ENCODE measurements at places on chromosomes 16 and 17.

- H3K36me3 ChIP-seq: peaks cover 5% of the 10 kb centered on the region
- no peaks in the 10 kb centered on the region for H3K27me3 ChIP-seq
- peak; percentile 94 for DNase-seq
- H3K27ac ChIP-seq: peak overlapping the region; percentile 88
Observed at GRCh38 chr17:50661795-50662391, 27.2 kb downstream of the ABCC3 start.

DNA sequence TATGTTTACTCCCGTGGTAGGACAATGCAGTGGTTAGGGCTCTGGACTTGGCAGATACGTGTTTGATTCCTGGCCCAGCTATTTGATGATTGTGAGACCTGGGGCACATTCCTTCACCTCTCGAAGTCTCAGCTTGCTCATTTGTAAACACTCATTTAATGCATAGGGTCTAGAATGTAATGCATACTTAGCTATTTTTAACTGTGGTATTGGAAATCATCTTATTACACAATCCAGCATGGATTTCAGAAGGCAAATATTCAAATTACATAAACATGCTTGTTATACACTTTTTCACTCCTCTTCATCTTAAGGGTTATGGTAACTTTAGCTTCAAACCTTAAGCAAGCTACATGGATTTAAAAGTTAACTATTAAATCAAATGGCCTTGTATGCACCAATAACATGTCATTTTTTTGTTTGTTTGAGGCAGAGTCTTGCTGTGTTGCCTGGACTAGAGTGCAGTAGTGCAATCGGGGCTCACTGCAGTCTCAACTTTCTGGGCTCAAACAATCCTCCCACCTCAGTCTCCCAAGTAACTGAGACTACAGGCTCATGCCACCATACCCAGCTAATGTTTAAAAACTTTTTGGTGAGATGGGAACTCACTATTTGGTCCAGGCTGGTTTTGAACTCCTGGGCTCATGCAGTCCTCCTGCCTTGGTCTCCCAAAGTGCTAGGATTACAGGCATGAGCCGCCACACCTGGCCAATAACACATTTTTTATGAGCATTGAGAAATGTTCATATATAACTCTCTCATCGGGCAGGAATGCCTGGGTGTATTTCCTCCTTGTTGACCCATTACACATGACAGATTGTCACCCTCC, 52.5 kb downstream of the VAT1L start:
- peaks cover 5% of the 10 kb centered on the region for H3K4me1 ChIP-seq
- no peak overlapping the region for H3K27ac ChIP-seq
- no peaks in the 10 kb centered on the region for H3K27me3 ChIP-seq
- no peak for DNase-seq

GRCh38 chr16:71479420-71479819, 9.7 kb downstream of the ZNF19 start:
- no peak overlapping the region for H3K27ac ChIP-seq
- no peak for DNase-seq
- peaks cover 29% of the 10 kb centered on the region for H3K36me3 ChIP-seq

DNA sequence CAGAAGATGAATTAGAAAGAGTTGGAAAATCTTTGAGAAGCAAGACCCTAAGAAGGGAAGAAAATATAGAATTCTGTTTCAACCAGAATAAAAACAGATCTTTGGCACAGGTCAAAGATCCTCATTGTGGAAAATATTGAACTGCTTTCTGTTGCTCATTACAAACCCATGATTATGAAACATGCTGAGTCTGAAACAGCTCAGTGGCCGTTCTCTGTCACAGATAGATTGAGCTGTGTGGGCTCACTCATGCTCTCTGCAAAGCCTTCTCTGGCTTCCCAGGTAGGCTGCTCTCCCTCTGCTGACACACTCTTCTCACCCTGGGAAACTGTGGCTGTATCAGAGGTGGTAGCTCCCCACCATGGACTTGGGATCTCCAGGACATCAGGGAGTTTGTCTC, 3.4 kb upstream of the KRT38 start:
- H3K4me1 ChIP-seq: no peaks in the 10 kb centered on the region
- H3K36me3 ChIP-seq: no peaks in the 10 kb centered on the region
- H3K27me3 ChIP-seq: no peaks in the 10 kb centered on the region
- H3K4me3 ChIP-seq: no peak overlapping the region
- no peak for DNase-seq

DNA sequence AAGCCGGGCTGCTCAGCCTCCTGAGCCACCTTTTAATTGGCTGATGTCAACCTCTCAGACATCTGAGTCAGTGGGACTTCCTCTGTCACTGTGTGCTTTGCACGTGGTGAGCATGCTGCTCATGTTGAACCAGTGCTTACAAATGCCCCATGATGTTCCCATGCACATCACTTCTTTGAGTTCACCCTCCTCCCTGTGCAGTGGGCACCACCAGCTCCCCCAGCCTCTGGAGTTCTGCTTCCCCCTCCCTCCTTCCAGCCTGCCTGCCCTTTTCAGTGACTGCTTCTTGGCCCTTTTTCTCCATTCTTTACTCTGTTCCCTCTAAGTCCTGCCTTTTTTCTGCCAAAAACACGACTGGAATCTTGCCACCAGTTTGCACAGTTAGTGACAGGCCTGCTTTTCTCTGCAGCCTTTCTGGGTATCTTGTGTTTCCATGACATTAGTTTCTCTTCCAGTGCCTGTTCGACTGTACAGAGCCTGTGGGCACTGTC, 41.6 kb downstream of the USP10 start:
- peak overlapping the region; percentile 98 for H3K27ac ChIP-seq
- H3K4me1 ChIP-seq: peaks cover 42% of the 10 kb centered on the region
- DNase-seq: no peak
- H3K27me3 ChIP-seq: no peaks in the 10 kb centered on the region
- H3K36me3 ChIP-seq: peaks cover 59% of the 10 kb centered on the region

DNA sequence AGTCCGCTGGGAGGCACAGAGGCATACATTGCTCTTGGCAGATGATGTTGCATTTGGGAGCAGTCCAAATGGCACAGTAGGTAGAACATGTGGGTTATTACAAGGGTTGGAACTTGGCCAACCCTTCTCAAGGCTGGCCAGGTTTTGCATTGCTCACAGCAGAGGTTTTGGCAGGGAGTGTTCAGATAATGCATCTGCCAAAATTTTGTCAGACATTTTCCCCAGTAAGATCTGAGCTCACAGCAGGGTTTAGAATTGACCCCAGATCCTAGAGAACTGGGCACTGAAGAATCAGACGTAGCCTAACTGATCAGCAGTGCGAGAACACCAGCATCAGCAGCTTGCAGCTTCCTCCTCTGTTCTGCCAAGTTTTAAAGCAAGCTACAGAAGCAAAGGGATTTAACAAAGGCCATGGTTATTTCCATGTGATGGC, 468.8 kb upstream of the KIF2B start:
- no peak overlapping the region for H3K4me3 ChIP-seq
- no peaks in the 10 kb centered on the region for H3K36me3 ChIP-seq
- DNase-seq: no peak
- H3K4me1 ChIP-seq: no peaks in the 10 kb centered on the region
- H3K27me3 ChIP-seq: peaks cover 4% of the 10 kb centered on the region

DNA sequence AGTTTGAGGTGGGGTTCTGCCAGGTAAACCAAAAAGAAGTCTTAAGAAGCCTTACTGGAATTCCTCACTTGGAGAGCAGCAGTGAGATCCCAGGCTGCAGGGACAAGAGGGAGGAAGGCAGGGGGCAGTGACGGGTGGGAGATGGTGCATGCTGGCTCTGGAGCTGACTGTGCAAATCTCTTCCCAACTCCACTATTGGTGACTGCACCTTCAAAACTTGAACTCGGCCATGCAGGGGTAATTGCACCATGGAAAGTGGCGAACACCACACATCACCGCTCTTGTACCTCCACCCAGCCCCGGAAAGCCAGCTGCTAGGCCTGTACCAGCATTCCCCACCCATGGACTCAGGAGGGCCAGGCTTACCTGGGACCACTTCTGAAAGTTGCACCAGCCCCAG, 51.4 kb upstream of the CDR2 start:
- H3K27ac ChIP-seq: no peak overlapping the region
- DNase-seq: no peak
- H3K4me1 ChIP-seq: no peaks in the 10 kb centered on the region
- H3K36me3 ChIP-seq: peaks cover 8% of the 10 kb centered on the region
- H3K4me3 ChIP-seq: no peak overlapping the region
- no peaks in the 10 kb centered on the region for H3K27me3 ChIP-seq

- no peak overlapping the region for H3K27ac ChIP-seq
- no peak for DNase-seq
- H3K27me3 ChIP-seq: no peaks in the 10 kb centered on the region
- no peaks in the 10 kb centered on the region for H3K36me3 ChIP-seq
- H3K4me1 ChIP-seq: peaks cover 11% of the 10 kb centered on the region
Observed at GRCh38 chr17:49925921-49926320, 43.1 kb upstream of the DLX4 start.

DNA sequence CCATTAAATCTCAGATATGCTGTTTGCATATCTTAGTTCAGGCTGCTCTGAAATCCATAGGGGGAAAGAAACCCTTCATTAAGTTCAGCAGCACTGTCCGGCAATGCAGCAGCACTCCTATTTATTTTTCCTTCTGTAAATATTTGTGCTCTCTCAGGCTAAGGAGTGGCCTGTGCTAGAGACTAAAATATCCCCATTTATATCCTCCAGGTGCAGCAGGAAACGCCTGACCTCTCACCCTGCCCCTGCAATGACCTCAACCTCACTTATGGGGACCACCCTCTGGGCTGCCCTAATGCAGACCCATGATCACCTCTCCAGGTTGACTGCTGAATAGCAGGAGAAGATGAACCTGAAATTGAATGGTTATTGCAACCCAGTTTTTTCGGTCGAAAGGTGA, 165.0 kb upstream of the ELAC2 start:
- no peaks in the 10 kb centered on the region for H3K36me3 ChIP-seq
- no peaks in the 10 kb centered on the region for H3K4me1 ChIP-seq
- H3K27ac ChIP-seq: no peak overlapping the region

DNA sequence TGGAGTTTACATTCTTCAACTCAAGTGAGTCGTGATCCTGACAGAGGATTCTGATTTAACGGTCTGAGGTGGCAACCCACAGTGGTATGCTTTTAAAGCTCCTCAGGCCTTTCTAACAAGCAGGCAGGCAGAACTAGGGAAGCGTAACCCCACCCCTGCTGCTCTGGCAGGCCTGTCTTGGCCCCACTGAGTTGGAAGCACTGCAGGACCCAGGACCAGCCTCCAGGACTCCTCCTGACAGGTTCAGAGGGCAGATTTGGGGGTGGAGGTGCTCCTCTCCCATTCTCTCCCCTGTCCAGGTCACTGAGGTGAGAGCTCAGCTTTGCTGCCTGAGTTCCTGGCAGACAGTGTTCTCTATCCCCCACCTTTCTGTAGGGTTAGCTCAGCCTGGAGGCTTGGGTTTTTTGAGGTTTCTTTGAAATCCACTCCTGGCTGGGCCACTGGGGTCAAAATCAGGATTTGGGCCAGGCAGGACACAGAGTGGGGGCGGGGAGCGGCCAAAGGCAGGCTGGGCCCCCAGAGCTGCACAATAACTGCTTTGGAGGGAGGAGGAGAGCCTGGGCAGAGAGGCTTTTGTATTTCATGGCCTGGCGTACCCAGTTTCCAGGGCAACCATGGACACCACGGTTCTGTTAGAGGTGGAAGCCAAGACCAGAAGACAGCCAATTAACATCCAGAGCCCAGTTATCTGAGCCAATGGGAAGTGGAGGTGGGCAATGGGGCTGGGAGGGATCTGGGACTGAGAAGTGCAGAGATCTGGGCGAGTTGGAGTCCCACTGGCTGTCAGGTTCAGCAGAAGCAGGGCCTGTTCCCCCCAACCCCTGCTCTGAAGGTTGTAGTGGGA, 9.5 kb downstream of the MRPL27 start:
- no peaks in the 10 kb centered on the region for H3K4me1 ChIP-seq
- no peak overlapping the region for H3K4me3 ChIP-seq
- no peak for DNase-seq
- peaks cover 31% of the 10 kb centered on the region for H3K36me3 ChIP-seq

DNA sequence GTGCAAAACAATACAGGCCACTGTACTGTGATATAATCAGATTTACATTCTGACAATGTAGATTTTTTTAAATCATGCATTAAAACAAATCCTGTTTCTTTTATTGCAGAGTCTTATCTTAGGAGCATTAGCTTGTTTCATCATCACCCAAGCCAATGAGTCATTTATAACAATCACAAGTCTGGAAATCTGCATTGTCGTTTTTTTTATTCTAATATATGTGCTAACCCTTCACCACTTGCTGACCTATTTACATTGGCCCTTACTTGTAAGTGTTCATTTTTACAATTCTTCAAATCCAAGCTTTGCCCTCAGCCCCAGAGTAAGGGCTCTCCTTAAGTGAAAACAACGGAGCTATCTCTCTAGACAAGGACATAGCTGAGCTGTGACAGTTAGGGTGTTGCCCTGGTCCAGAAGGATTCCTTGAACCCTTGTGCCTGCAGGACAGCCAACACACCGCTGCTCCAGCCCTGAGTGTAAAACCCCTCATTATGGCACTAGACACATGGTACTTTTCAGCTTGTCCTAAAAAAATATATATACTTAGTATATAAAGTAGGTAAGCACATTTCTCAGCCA, 3.7 kb downstream of the CMTM1 start:
- H3K36me3 ChIP-seq: peaks cover 32% of the 10 kb centered on the region
- peak overlapping the region; percentile 20 for H3K27ac ChIP-seq
- no peaks in the 10 kb centered on the region for H3K27me3 ChIP-seq
- H3K4me1 ChIP-seq: peaks cover 15% of the 10 kb centered on the region

DNA sequence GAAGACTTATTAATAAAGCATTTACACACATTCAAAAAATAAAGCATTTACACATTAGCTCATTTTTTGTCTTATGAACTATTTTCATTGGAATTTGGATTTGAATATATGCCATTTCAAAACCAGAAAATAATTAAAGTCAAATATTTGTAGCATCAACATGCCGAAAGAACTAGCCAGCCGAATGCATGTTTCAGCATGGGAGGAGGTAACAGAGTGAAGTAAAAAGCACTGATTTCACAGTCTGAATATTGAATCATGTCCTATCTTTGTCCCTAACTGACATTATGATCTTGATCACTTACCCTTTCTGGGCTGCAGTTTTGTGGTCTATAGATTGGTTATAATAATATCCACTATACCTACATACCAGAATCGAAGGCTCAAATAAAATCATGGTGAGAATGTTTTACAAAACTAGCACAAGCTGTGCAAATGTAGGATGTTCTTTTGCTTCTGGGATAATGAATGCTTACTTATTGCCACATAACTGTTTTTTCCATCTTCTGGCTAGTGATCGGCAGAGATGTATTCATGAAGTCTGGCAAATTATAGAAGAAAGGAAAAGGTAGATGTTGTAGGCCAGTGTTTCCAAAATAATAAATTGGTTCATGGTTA, 84.7 kb downstream of the TUBD1 start:
- no peaks in the 10 kb centered on the region for H3K27me3 ChIP-seq
- peak overlapping the region; percentile 8 for H3K27ac ChIP-seq
- DNase-seq: no peak
- H3K36me3 ChIP-seq: peaks cover 34% of the 10 kb centered on the region

- H3K27ac ChIP-seq: no peak overlapping the region
- peaks cover 53% of the 10 kb centered on the region for H3K27me3 ChIP-seq
- DNase-seq: no peak
- H3K4me3 ChIP-seq: no peak overlapping the region
- H3K36me3 ChIP-seq: no peaks in the 10 kb centered on the region
Observed at GRCh38 chr16:88978608-88979346, 1.8 kb upstream of the CBFA2T3 start.

Measured in RWPE2 (cell line).